ENCODE measurements at places on chromosomes 1 and 21. TPM values are rescaled to one million over a fixed set of nuclear protein-coding genes. Genes with fewer than 3 reads are reported as not detected.

DNA sequence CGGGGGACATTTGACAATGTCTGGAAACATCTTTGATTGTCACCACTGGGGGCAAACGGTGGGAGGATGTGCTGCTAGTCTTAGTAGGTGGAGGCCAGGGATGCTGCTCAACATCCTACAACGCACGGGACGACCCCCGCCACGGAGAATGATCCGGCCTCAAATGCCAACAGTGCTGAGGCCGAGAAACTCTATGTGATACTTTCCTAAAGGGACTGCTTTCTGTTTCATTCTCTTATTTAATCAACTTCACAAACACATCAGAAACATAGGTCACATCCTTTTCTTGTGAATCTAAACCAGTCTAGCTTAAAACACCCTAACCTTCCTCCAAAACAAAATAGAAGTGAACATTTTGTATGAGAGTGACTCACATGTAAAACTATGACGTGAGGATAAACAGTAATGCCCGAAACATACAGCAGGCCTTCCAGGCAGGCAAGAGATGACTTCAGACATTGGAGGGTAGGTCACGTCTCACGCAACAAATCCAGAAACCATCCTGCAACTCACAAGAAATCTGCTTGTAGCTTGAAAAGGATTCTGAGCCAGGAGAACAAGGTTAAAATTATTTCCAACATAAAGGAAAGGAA, 37.2 kb upstream of the ETS2 start:
- H3K4me1 ChIP-seq: peaks cover 24% of the 10 kb centered on the region
- DNase-seq: no peak
- H3K4me3 ChIP-seq: no peak overlapping the region
- peak overlapping the region; percentile 87 for H3K27ac ChIP-seq
- H3K27me3 ChIP-seq: no peaks in the 10 kb centered on the region
- no peaks in the 10 kb centered on the region for H3K36me3 ChIP-seq

- no peaks in the 10 kb centered on the region for H3K27me3 ChIP-seq
- H3K36me3 ChIP-seq: no peaks in the 10 kb centered on the region
- no peak for DNase-seq
- H3K4me3 ChIP-seq: no peak overlapping the region
- H3K27ac ChIP-seq: no peak overlapping the region
Observed at GRCh38 chr1:12769031-12769430, 4.5 kb upstream of the PRAMEF12 start.

- no peak overlapping the region for H3K4me3 ChIP-seq
- H3K27me3 ChIP-seq: no peaks in the 10 kb centered on the region
Observed at GRCh38 chr1:97192872-97193572, 471.4 kb downstream of the PTBP2 start.

DNA sequence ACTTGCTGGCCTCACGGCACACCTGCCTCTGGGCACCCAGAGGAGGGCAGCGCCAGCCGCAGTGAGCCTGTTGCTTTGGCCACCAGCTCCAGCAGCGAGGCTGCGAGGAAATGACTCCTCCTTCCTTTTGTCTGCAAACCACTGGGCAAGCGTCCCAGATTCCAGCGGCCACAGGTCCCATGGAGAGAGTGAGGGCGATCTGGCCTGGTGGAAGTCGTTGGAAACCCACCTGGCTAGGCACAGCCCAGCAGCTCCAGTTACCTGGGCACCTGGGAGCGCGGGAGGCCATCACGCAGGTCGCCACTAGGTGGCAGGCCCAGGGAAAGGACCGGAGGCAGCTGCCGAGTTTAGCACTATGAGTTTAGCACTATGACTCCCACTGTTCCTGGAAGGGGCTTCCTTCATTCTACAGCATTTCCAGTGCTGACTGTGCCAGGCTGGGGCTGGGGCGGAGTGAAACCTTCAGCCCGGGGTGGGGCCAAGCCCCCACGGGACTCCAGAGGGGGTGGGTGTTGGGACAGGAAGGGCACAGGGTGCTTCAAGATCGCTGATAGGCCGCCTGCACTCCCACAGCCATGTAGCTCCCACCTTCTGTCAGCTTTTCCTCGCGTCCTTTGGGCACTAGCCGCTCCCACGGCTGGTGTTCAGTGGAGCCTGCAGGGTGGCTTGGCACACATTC, 1.1 kb upstream of the ESPN start:
- H3K27me3 ChIP-seq: peaks cover 23% of the 10 kb centered on the region
- H3K27ac ChIP-seq: no peak overlapping the region
- peaks cover 57% of the 10 kb centered on the region for H3K4me1 ChIP-seq
- H3K4me3 ChIP-seq: peak overlapping the region; percentile 0
- peak; percentile 87 for DNase-seq

DNA sequence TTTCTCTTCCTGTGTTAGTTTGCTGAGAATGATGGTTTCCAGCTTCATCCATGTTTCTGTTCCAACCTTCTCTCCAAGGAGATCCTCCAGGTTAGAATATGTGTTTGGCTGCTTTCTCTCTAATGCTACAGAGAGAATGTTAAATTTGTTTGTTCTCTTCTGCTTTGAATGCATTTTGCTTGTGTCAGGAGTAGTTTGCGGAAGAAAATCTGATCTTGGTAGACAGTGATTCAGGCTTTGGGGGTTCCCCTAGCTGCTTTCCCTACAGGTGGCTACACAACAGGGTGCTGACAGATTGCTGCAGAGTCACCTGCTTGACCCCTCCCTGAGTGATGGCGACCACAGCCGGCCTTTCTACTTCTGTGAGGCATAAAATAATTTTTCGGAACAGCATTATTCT, 41.8 kb downstream of the MACO1 start:
- no peak overlapping the region for H3K4me3 ChIP-seq
- H3K36me3 ChIP-seq: no peaks in the 10 kb centered on the region
- H3K27me3 ChIP-seq: no peaks in the 10 kb centered on the region
- no peak overlapping the region for H3K27ac ChIP-seq
- DNase-seq: no peak

DNA sequence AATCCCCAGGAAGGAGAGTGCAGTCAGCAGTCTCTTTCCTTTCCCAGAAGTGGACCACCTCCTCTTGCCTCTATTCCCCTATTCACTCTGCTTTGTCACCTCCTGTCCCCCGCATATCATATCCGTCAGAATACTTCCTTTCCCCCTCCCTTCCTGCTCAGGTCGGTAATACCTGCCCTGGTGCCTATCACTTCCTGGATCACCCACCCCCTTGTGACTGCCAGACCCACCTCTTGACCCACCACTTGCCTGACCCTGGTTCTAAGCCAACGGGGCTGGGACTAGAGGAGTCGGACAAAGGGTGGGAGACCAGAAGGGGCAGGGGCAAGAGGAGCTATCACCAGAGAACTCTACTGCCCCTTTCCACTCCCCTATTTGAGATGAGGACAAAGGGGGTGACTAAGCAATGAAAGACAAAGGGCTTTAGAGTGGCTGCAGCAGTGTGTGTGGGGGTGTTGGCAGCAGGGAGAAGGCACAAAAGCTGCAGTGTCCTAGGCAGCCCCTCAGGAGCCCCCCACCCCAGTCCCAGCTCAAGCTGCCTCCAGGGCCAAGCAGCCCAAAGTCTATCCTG, 1.7 kb upstream of the ADAMTS4 start:
- peak overlapping the region; percentile 95 for H3K27ac ChIP-seq
- H3K4me3 ChIP-seq: no peak overlapping the region
- H3K27me3 ChIP-seq: no peaks in the 10 kb centered on the region

DNA sequence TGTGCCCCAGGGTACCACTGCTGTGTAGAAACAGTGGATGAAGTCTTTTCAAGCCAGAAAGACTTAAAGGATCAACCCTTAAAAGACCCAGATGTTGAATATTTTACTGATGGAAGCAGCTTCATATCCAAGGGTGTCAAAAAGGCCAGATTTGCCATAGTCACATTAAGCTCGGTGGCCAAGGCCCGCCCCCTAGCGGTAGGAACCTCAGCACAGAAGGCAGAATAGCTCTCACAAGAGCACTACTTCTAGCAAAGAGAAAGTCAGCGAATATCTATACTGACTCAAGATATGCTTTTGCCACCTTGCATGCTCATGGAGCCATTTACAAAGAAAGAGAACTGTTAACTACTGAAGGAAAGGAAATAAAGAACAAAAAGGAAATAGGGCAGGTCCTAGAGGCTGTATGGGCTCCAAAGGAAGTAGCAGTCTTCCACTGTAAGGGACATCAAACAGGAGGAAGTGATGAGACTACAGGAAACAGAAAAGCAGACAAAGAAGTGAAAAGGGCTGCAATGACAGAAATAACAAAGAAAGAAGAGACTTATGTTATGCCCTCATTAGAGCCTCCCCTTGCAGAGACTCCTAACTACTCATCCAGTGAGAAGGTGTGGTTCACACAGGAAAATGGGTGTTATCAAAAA, 90.5 kb downstream of the LIPI start:
- no peak overlapping the region for H3K4me3 ChIP-seq
- peaks cover 4% of the 10 kb centered on the region for H3K4me1 ChIP-seq
- H3K27me3 ChIP-seq: no peaks in the 10 kb centered on the region
- no peaks in the 10 kb centered on the region for H3K36me3 ChIP-seq
- H3K27ac ChIP-seq: no peak overlapping the region
- DNase-seq: no peak

DNA sequence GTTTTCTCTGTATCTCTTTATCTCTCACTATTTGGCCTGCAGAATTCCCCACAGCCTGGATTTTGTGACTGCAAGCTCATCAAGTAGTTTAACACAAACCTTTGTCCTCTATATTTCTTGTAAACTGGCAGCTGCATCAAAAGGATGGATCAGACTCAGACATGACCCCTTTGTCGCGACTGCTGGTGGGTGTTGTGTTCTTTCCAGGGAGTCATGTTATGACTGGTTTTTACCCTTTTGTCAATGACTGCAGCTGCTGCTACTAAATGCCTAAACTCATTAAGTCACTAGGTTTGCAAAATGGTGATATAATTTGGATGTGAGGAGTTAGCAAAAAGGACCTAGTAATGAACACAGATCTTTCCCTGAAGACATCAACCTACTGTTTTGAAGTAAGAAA, 10.2 kb upstream of the TOMM20 start:
- no peaks in the 10 kb centered on the region for H3K27me3 ChIP-seq
- H3K4me3 ChIP-seq: no peak overlapping the region
- H3K4me1 ChIP-seq: no peaks in the 10 kb centered on the region
- H3K36me3 ChIP-seq: peaks cover 3% of the 10 kb centered on the region
- H3K27ac ChIP-seq: no peak overlapping the region

DNA sequence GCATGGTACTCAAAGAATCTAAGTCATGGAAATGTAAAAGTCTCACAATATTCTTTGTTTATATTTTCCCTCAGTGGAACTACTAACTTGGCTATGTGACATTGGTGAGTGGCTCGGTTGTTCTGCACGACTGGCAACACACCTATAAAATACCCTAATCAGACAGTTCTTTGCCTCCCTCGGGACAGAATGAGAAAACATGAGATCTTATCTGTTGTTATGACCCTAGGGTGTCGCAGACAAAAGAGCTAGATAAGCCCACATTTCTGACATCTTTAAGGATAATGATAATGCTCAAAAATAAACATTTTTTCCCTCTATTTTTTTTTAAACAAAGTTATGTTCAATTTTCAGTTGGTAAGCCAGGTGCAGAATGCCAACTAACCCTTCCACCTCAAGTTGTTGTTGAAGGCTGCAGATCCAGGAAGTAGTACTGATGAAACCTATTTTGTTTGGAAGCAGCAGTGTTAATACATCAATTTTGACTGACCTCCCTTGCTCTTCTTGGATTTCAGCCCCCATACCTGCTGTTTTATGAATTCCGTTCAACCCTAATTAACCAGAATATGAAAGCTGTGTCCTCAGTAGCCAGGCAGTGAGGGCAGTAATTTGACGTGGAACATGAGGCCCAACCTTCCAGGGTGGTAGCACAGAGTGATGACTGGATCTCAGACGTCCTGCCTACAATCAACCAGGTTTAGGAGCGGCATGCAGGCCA, 108.7 kb upstream of the DUSP10 start:
- no peak overlapping the region for H3K27ac ChIP-seq
- no peaks in the 10 kb centered on the region for H3K36me3 ChIP-seq
- H3K4me3 ChIP-seq: no peak overlapping the region
- DNase-seq: no peak

Gene AMY2A
- not detected for total RNA-seq

Gene FOXD3
- total RNA-seq: not detected

Gene TDRD10
- total RNA-seq: 2.4 TPM

Gene NES
- 50.5 TPM for total RNA-seq

Gene AIRE
- total RNA-seq: not detected

Gene LMOD1
- total RNA-seq: 16.2 TPM

Gene CELA3B
- not detected for total RNA-seq
